Activated naive CD4-positive, alpha-beta T cell (primary cell): ENCODE measurements at places on chromosomes 7 and 10.
A peak's percentile ranks its signal among the peaks of the same experiment; 100 is the strongest.

GRCh38 chr10:99796928-99797327, 14.5 kb downstream of the ABCC2 start:
- DNase-seq, result no peak

DNA sequence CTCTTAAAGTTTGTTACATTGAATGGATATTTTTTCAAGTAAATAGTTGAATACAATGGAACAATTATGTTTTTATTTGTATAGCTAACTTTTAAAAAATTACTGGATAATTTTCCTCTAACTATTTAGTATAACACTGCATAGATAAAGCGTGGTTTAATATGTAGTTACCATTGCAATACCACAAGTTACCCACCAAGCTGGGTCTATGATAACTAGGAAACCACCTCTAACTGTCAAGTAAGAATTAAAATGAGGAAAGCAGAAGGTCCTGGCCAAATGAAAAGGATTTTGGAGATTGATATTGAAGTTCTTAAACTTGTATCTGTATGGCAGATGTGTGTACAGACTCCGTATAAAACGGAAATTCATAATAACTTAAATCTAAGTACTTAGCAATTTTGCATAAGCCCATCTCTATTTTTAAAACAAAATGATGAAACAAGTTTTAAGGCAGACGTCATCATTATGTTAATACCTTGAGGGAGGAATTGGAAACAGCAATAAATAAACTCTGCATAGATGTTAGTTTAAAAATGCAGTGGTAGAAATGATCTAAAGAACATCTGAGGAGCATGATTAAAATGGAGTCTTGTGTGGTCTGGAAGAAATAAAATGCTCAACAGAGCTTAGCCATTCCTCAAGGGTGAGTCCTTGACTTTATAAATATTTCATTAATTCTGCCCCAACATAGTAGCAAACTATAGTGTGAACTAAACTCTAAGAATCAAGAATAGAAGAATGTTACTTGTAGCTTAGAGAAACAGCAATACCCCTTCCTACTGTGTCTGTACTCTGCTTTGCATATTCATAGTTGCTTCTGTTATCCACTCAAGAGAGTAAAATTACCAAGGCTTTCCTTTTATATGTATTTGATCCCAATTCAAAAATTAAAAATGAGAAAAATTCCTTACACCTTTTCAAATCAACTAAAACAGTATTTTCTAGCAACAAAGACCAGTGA, 206.4 kb upstream of the FERD3L start:
- no peak for DNase-seq

DNA sequence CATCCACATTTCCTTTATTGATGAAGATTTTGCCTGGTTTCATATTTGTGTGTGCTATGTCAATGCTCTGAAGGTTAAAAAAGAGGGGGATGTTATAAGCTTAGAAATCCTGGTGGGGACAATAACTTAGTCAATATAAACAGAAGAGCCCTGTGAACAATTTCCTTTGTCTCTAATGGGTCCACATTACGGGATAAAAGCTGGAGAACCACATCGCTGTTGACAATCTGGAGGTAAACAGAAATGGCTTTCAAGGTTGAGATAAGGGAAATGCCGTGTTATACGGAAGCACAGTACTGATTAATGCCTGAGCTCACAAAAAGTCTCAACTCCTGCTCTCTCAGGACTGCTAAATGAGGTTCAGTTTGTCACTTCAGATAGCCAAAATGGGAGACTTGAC, 16.8 kb downstream of the ASAH2 start:
- no peak for DNase-seq

- no peak for DNase-seq
Measured at GRCh38 chr7:24812305-24812945, 55.2 kb upstream of the GSDME start.

DNA sequence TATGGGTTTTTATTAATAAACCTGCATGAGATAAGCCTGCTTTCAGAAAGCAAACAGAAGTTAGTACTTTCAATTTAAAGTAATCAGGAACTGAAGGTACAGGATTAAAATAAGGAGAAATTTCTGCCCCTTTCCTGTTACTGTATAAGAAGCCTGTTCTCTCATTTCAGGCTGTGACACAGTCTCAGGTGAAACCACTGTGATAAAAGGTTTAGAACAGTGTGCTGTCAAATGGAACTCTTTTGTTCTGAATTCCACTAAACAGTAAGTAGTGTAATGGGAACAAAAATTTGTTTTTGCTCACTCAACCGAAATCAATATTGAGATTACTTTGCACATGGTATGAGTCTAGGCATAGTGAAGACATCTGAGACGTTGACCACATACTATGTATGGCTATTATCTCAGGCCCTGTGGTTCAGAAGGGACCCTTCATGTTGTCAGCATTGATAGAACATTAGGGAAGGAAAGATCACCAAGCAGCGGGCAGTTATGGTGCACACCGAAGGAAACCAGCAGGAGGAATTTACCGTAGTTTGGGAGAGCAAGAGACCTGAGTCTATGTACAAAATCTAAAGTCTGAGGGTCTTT, 14.9 kb downstream of the HEPACAM2 start:
- no peak for DNase-seq

DNA sequence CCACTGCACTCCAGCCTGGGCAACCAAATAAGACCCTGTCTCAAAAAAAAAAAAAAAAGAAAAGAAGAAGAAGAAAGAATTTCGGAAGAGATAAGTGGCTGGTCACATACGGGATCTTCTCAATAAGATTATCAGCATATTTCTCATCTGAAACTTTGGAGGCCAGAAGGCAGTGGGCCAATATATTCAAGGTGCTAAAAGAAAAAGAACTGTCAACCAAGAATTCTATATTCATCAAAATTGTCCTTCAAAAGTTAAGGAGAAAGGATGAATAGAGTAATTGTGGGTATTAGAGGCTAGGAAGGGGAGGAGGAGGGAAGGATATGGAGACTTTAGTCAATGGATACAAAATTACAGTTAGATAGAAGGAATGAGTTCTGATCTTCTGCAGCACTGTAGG, 43.9 kb upstream of the NANOS1 start:
- no peak for DNase-seq

DNA sequence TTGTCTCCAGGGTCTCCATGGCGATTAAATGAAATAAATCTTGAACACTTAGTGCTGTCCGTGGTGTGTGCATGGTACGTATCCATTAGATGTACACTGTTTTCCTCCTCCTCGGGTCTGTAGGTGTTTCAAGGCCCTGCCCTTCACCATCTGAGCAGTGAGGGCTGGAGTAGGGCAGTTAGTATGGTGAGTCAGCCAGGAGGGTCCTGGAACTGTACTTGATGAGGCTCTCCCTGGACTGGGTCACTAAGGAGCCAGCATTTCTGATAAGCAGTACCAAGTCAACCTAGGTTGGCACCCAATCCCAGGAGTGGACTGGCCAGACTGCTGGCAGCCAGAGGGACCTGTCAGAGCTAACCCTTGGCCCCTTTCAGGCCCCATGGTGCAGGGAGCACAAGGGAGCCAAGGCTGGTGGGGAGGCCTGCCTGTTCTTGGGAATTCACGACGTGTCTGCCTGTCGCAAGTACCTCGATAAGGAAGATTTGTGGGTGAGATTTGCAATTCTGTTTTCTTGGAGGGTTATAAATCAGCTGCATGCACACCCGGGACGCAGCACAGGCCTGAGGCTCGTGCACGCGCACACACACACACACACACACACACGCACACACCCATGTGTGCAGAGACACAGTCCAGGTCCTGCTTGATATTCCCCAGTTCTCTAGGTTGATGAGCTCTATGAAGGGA, 114.2 kb downstream of the ZMIZ1 start:
- no peak for DNase-seq

DNA sequence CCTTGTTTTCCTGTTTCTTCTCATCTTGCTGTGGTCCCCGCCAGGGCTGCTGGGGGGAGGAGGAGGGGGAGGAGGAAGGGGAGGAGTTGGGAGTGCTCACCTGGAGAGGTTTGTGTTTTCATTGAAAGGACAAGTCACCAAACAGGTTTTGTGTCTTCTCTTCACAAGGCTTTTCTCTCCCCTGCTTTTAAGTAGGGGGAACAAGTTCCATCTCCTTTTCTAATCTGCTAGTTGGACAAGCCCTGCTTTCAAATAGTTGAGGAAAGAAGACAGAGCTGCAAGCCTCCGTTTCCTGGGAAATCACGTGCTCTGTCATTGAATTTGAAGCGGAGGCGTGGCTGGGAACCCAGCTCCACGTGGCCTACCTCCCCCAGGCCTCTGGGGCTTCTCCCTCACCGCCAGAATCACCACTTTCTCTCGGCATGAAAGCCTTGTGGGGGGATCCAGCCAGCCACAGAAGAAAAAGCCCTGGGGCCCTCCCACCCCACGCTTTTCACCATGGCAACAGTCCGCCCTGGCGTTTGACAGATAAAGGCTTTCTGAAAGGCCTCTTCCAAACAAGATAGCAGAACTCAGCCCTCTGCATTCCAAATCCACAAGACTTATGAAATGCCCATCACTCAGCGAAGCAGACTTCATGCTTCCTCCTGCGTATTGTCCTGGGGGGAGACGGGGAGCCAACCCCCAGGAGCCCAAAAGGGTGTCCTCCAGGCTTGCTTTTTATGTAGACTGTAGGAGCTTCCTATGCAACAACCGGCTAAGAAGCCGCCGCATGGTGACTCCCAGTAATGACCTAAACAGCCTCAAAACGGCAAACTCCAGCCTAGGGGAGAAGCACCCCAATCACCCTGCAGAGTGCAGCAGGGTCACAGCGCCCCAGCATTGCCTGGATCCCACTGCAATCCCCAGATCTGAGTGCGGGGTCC, 51.7 kb downstream of the PROSER2 start:
- DNase-seq, result no peak

GRCh38 chr7:150432915-150433892, 17.2 kb upstream of the GIMAP8 start:
- DNase-seq, result no peak

GRCh38 chr10:127972751-127973357, 66.0 kb downstream of the PTPRE start:
- no peak for DNase-seq

DNA sequence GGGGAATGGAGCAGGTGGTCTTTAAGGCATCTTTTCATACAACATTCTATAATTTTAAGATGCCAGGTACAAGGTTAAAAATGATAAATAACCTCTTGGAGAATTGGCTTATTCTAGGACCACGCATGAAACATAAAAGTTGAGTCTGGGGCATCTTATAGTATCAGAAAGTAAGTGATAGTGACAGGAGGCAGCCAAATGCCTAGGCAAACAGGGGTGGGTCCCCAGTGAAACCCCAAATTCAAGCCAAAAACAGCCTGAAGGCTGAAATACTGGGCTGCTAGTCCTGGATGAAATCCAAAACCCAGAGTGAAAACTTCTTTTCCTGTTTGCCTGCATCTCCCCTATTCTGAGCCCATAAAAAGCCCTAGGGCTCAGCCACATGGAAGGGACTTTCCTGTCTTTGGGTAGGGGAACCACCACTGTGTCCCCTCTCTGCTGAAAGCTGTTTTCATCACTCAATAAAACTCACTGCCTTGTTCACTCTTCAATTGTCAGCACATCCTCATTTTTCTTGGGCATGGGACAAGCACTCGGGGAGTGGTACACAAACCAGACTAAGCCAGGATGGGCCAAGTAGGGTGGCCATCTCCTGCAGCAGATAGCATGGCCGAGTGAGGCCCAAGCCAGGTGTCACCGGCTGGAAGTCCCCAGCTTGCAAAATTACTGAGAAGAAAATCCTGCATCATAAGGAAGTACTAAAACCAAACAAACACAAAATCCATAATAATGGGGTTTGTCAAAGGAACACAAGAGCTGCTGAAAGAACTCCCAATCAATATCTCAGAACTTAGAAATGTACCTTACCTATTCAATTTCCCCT, 241.6 kb upstream of the GALNT17 start:
- DNase-seq, result no peak

- no peak for DNase-seq
Measured at GRCh38 chr10:101087965-101088364, 26.2 kb downstream of the KAZALD1 start.

- peak; percentile 18 for DNase-seq
Measured at GRCh38 chr7:104231054-104232046, 23.5 kb upstream of the ORC5 start.

DNA sequence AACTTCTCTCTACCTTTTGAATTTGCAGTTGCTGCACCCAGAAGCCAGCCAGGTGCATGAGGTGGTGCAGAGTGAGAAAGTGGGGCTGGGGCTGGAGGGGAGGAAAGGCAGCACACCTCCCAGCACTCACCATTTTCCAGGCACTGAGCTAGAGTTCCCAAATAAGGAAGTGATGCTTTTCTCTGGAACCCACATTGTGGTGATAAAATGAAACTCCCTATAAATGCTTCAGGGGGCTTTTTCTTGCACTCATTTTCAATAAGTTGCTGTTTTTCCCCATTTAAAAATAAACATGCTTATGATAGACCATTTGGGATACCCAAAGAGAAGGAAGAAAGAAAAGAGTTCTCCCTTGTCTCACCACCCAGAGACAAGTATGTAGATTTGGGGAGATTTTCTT, 42.8 kb upstream of the TNS3 start:
- no peak for DNase-seq

DNA sequence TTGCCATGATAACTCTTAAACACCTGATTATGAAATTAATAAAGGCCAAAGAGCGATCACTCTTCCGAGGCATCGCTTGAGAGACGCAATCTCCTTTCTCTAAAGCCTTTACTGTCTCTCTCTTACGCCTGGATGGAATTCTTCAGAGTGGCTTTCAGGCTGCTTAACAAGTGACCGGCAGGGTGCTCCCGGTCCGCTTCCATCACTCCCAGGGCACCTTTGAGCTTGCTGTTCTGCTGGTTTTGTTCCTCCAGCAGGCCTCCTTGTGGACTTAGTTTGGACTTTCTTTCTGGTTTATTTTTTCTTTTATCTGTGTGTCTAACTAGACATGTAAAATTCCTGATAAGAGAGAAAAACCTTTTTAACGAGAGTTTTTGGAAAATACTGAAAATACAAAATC, 60.9 kb downstream of the MRPL32 start:
- DNase-seq, result no peak

- no peak for DNase-seq
Measured at GRCh38 chr10:122164815-122165483, 106.1 kb upstream of the BTBD16 start.

DNA sequence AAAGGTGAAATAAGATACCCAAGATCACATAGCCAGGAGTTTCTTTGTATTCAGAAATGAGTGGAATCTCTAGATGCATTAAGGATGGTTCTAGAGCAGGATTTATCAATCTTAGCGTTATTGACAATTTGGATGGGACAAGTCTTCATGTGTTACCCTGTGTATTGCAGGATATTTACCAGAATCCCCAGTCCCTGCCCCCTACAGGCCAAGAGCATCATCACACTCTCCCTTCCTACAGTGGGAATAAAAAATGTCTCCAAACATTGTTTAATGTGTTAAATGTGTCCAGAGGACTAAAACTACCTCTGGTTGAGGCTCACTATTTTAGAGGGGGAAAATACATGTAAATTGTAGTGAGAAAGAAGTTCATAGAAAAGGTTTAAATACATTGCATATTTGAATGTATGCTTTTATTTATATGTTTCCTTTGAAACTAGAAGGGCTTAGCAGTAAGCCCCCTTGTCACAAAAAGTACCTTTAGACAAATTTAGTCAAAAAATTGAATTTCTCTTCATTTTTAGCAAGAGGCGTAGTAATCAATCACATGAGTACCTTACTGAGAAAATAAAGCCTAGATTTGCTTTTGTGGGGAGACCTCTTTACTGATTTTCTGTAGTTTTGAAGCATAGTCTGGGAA, 141.2 kb downstream of the MLLT10 start:
- peak; percentile 2 for DNase-seq
